ENCODE measurements at places on chromosomes 4 and X.

- no peak for DNase-seq
These were observed 45.6 kb upstream of the S100G start for GRCh38 chrX:16604337-16604736.

DNA sequence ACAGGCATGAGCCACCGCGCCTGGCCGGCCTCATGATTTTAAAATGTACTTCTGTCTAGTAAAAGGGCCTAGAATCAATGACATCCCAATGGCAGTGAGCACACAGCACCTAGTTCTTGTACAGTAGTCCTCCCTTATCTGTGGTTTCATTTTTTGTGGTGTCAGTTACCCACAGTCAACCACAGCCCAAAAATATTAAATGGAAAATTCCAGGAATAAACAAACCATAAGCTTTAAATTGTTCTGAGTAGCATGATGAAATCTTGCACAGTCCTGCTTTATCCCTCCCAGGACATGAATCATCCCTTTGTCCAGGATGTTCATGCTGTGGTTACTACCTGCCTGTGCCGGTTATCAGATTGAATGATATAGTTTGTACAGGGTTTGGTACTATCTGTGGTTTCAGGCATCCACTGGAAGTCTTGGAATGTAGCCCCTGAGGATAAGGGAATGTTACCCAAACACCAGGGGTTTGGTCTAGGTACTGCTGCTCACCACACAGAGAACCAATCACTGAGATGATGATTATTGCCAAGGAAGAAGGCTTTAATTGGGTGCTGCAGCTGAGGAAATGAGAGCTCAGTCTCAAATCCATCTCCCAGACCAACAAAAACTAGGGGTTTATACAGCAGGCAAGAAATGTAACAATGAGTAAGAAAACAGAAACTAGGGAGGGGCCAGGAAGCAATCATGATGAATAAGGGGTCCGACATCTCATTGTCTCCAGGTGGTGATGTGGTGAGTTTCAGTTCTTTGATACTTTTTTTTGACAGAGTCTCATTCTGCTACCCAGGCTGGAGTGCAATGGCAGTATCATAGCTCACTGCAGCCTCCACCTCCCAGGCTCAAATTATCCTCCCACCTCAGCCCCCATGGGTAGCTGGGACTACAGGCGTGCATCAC is 16.2 kb upstream of the FHL1 start:
- no peak for DNase-seq

DNA sequence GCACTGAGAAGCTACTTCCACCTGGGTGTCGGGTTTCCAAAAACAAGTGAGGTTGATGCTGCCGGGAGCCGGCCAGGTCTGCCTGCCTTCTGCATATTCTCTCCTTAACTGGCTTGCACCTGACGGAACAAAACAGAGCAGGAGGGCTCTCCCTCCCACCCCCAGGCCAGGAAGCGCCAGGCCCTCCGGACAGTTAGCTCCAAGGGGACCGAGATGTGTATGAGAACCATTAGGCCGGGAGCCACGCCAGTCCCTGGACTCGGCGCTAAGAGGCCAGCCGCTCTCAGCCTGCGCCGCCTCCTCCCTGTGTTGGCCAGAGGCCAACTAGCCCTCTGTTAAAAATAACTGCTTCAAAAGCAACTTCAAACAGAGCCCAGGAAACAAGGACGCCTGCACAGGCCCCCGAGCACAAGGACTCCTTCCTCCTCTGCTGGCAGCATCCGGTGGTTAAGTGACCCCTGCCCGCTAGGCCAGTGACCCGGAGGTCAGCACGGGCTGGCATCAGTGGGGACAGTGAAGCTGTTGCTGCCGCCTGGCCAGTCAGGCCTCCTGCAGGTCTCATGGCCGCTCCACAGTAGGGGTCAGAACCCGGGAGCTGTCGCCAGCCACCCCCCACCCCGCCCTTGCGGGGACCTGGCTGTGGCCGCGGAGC is 107.9 kb downstream of the ABLIM2 start:
- DNase-seq: peak; percentile 66

GRCh38 chrX:50586407-50586806 is 115.8 kb upstream of the DGKK start:
- no peak for DNase-seq

- no peak for DNase-seq
These were observed 31.8 kb upstream of the CENPU start for GRCh38 chr4:184765473-184766340.

- DNase-seq: no peak
These were observed 124.9 kb upstream of the CYSLTR1 start for GRCh38 chrX:78452356-78452755.

DNA sequence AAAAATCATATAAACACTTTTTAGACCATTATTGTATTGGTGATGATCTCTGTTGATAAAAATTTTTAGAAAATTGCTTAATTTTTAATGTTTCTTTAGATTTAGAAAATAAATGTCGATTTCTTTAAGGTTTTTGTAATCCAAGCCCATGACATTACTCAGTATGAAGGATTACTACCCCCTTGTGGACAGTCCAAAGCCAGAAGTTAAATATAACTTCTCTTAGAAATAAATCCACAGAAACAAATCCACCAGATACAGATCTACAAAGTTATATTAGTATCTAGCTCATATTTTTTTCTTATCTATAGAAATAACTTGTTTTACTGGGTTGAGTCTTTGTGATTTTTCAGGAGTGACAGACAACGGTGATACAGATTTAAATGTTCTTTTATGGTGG is 18.9 kb downstream of the TIFA start:
- no peak for DNase-seq

DNA sequence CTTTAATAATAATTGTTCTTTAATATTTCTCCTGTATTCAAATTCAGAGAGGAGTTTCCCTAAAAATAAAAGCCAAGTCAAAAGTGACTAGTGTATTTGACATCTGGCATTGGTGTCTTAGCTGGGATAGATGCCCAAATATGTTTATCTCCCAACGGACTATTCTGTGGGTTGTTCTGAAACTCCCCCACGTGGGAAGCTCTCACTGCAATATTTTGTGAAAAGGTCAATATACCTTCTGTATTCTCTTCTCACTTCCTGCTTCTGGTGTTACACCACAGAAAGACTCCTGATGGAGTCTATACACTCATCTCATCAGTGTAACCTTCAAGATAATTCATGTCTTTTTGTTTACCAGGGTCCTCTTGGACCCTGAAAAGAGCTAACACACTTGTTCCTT is 2052.8 kb upstream of the TENM3 start:
- DNase-seq: no peak

GRCh38 chr4:187135878-187136277 is 412.2 kb upstream of the FAT1 start:
- no peak for DNase-seq

GRCh38 chrX:129445436-129445835 is 77.9 kb downstream of the SMARCA1 start:
- no peak for DNase-seq

- DNase-seq: no peak
These were observed 125.5 kb upstream of the GIMD1 start for GRCh38 chr4:106494066-106494465.

- DNase-seq: peak; percentile 6
These were observed at the start of gene IQSEC2 for GRCh38 chrX:53281321-53281822. IQSEC2 (minus strand) TSS chrX:53281584.

GRCh38 chr4:27692868-27693634 is 832.4 kb downstream of the STIM2 start:
- no peak for DNase-seq

Measured in NCI-H1105 (cell line).